CD4-positive, alpha-beta T cell treated with Interleukin-10 for 1 hour (primary cell): ENCODE measurements at places on chromosomes 11 and 22.

DNA sequence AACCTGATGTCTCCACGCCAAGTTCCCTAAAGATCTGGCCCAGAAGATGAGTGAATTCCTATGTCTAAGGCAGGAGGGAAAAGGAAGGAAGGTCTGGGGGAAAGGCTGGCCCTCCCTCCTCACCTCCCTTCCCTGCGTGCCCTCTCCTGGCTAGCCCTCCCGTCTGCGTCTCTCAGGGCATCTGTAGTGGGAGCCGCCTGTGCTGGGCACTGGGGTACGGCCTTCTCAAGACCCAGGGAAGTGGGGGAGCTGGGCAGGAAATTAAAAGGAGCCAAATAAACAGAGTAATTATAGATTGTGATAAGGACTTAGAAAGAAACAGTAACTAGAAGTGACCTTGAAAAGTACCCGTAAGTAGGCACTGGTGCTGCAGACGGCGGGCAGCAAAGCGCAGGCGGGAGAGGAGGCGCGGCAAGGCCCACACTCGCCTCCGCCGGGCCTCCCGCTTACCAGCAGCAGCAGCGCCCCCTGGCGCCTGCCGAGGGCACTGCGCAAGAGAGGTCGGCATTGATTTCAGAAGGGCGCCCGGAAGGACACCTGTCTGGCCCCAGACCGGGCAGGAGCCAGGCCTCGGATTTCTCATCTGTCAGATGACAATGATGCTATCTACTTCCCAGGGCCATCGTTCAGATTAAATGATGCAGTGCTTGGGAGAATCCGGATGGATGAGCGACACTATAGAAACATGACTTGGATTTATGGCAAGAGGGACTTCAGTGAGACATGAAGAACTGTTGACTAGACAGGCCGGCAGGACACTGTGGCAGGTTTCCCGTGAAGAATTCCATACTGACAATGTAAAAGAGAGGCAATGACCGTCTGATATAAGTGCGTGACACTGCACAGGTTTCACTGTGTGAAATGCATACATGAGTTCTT is 7.3 kb downstream of the KCNJ1 start:
- DNase-seq, result peak; percentile 74

- no peak for DNase-seq
Observed at GRCh38 chr22:23035557-23036277, 34.6 kb upstream of the GNAZ start.

- peak; percentile 71 for DNase-seq
Observed at GRCh38 chr11:64226507-64227051, 505 bp downstream of the NUDT22 start.

DNA sequence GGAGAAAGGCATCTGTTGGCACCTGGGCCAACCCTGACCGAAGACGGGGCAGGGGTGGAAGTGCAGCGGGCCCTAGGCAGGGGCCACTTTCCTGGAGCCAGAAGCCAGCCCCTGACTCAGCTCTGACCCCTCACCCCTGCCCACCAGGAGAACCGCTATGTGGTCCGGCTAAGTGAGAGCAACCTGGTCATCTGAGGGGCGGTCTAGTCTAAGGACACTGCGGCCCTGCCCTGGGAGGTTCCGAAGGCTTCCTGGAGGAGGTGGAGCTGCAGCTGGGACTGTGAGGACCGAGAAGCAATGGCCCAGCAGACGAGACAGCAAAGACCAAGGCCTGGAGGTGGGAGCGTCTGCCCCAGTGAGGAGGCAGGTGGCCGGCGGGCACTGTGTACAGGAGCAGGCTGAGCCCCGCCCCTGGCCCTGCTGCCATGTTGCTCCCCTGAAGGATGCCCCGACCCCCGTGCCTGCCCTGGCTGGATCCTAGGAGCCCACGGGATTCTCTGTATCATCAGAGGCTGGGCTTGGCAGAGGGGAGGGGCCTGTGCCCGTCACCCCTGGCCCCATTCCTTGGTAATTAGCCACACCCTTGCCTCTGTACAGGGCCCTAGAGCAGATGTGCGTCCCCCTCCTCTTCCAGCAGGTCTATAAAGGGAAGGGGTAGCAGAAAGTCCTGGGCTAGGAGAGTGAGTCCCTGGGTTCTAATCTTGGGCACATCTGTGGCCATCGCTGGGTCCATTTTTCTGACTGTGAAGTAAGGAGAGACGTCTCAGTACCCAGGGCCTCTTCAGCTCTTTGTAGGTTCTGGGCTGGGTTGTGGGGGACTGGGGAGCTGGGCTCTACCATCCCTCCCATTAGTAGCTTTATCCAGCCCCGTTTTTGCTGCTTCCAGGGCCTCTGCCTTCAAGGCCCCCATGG is 19.4 kb downstream of the RELT start:
- no peak for DNase-seq

- no peak for DNase-seq
Observed at GRCh38 chr11:8671651-8672062, 10.8 kb downstream of the TRIM66 start.

DNA sequence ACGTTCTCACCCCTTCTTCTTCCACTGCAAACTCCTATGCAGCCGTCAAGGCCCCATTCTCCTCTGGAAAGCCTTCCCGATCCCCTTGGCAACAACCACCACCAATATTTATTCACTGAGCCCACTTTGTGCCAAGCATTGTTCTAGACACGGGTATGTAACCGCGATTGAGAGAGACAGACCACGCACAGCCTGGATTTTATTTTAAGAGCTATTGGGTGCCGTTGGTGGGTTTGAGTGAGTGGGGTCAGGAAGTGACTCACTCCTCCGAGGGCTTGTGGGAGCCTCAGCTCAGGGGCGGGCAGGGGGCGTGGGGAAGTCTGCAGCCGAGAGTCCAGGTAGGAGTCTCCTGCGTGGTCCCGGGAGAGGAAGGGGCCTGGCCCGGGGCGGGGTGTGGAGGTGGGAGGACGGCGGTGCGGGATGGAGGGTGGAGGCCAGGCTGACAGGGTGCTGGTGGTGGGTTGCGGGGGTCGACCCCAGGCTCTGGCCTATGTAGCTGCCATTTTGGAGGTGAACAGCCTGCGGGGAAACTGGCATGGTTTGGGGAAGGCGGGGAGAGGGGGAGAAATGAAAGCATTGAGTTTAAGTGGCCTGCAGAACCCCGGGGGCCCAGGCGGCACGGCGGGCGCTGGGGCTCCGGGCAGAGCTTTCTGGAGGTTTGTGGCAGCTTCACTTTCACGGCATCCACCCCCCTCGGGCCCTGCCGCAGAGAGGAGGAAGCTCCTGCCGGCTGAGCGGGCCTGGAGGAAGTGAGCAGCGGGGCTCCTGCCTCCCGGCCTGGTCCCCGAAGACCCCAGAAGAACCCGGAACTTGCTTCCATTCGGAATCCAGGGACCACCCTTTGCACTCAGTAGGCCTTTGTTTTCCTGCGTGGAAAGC is 547 bp downstream of the PARVG start:
- peak; percentile 63 for DNase-seq

GRCh38 chr11:45079567-45079942 is 66.9 kb upstream of the PRDM11 start:
- DNase-seq, result peak; percentile 21

DNA sequence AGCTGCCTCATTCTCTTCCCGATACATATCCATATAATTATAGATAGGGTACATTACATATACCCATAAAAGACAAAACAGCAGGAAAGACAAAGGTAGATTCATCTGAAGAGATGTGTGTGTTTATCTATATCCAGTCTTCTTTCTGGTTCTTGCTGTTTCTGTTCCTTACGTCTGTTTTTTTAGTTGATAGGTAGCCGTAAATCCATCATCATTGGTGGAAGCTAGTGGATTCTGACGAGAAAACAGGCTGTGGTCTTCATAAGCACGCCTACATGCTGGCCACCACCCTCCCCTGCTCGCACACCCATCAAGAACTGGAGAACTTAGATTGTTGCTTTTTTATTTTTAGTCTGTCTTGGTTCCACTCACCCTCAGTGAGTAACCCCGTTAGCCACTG is 51.6 kb downstream of the ARFGAP2 start:
- DNase-seq, result no peak

DNA sequence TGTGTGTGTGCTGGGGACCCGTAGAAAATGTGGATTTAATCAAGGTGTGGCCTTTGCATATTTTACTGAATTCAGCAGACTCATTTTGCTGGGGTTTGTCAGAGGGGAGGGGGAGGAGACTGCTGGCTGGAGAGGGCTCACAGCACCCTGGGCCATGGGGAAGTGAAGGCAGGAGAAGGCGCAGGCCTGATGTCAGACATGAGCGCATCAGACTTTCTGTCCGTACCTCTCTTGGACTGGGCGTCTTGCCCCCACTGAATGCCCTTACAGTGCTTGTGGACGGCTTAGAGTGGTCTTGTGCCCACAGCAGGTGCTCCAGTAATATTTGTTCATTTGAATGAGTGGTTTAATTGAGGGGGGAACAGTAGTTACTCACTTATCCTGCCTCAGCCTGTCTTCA is 75.2 kb downstream of the TEAD1 start:
- no peak for DNase-seq

DNA sequence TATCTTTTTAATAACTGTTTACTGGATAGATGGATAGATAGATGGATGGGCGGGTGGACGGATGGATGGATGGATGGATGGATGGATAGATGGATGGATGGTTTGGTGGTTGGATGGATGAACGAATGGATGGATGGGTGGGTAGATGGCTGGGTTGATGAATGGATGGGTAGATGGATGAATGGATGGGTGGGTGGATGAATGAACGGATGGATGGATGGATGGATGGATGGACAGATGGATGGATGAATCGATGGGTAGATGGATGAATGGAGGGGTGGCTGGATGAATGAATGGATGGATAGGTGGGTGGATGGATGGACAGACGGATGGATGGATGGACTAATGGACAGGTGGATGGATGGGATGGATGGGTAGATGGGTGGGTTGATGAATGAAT is 13.8 kb upstream of the SLC22A12 start:
- no peak for DNase-seq

- no peak for DNase-seq
Observed at GRCh38 chr22:29125844-29126243, 53.0 kb downstream of the KREMEN1 start.

GRCh38 chr11:15825976-15826650 is 530.2 kb downstream of the SOX6 start:
- DNase-seq, result no peak

GRCh38 chr22:19760058-19760950 is at the start of gene TBX1:
Gene TBX1, plus strand, starts transcription at chr22:19760778. Its CDS starts 66 bp downstream, at chr22:19760844.
- no peak for DNase-seq

DNA sequence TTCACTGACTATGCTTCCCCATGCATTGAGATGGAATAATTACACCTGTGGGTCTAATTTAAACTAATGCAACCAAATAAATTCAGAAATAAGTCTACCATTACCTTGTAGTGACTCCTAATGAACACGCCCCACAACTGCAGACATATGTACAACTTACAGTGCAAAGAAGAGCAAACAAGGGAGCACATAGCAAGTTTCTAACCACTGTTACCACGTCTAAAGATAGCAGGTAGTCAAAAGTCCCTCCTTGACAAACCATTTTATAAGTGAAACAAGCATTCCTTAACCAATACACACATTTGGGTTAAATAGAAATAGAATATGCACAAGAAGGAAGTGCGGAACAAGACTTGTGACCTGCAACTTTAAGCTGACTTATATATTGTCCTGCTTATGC is 20.6 kb downstream of the PHF21A start:
- no peak for DNase-seq
